ENCODE measurements at places on chromosomes 5 and 9. TPM values are rescaled to one million over a fixed set of nuclear protein-coding genes. Genes with fewer than 3 reads are reported as not detected.

- no peak overlapping the region for H3K4me3 ChIP-seq
- H3K27me3 ChIP-seq: no peaks in the 10 kb centered on the region
- H3K36me3 ChIP-seq: no peaks in the 10 kb centered on the region
- DNase-seq: no peak
- H3K27ac ChIP-seq: no peak overlapping the region
These were observed 2375.8 kb downstream of the MAT2B start for GRCh38 chr5:165881259-165881658.

The ITK gene
- 0.93 TPM for total RNA-seq

DNA sequence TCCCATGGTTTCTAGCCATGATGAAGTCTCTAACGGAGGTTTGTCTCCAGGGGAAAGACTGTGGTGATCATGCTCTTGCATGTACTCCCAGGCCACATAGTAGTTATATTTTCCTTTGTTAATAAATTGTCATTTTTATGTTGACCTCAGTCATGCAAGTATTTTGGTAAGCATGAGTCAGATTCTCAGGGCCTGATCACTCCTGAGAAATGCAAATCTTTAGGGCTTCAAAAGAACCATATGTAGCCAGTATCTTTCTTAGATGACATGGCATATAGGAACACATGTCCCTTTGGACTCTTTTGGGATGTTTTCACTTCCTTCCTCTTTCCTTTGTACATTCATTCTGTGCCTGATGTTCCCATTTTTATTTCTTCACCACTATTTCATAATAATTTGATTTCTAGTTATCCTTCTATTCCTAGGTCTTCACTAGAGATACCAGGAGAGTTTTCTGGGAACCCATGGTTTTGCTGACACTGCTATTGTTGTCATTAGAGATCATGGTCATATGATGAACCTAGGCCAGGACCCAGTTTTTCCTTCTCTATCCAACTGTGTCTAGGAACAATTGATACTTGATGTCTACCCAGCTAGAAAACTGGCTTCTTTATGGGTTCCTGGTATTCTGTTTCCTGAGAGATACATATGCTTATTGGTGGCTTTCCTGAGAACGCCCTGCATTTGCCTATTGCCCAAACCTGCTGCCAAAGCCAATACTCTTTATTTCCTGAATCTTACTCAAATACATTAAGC, 248.1 kb upstream of the NREP start:
- H3K4me3 ChIP-seq: no peak overlapping the region
- H3K36me3 ChIP-seq: no peaks in the 10 kb centered on the region
- H3K4me1 ChIP-seq: no peaks in the 10 kb centered on the region
- H3K27me3 ChIP-seq: no peaks in the 10 kb centered on the region
- H3K27ac ChIP-seq: no peak overlapping the region

The LCN9 gene
- not detected for total RNA-seq

GRCh38 chr5:178305801-178306200, 73.2 kb upstream of the PHYKPL start:
- no peak overlapping the region for H3K27ac ChIP-seq
- no peaks in the 10 kb centered on the region for H3K36me3 ChIP-seq
- no peaks in the 10 kb centered on the region for H3K4me1 ChIP-seq
- no peak overlapping the region for H3K4me3 ChIP-seq
- no peaks in the 10 kb centered on the region for H3K27me3 ChIP-seq

The ANGPTL2 gene
- total RNA-seq: 2.4 TPM

DNA sequence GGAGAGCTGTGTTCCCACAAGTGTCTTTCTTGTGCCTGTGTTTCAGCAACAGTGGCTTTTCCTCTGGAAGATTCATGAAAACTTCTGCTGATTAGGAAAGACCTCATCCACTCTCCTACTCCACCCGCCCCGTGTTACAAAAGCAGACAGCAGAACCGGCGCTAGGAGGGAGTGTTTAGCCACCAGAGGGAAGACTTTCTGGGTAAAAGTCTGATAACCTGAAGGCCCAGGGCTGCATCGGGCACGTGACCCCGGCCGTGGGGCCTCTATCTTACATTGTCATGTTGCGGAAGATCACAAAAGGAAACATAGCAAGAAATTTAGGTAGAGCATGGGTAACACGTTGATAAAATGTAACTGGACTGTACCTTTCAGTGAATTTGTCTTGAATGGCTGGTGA, 32.0 kb upstream of the DMRT2 start:
- H3K36me3 ChIP-seq: no peaks in the 10 kb centered on the region
- H3K4me3 ChIP-seq: no peak overlapping the region
- peak; percentile 71 for DNase-seq
- no peaks in the 10 kb centered on the region for H3K27me3 ChIP-seq
- H3K27ac ChIP-seq: no peak overlapping the region

- H3K36me3 ChIP-seq: no peaks in the 10 kb centered on the region
- H3K4me1 ChIP-seq: peaks cover 12% of the 10 kb centered on the region
- no peak overlapping the region for H3K27ac ChIP-seq
- no peak overlapping the region for H3K4me3 ChIP-seq
These were observed 22.8 kb upstream of the TNFAIP8 start for GRCh38 chr5:119332978-119333401.

DNA sequence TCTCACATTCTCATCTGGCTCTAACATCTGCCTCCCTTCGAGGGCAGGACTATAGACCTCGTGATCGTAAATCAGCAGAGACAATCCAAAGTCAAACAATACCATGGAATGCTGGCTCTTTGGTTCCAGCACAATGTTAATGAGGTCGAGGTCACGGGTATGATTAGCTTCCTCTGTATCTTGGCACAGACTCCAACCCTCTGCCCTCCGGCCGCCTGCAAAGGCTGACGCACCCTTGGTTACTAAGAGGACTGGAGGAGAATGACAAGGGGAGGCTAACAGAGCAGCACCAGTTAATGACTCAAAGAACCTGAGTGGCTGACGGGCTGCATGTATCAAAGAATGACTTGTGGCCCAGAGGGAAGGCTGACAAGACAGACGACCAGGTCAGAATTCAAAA, 10.1 kb downstream of the LHFPL2 start:
- peak; percentile 87 for DNase-seq
- no peak overlapping the region for H3K4me3 ChIP-seq
- peak overlapping the region; percentile 68 for H3K27ac ChIP-seq
- H3K36me3 ChIP-seq: no peaks in the 10 kb centered on the region
- H3K27me3 ChIP-seq: no peaks in the 10 kb centered on the region
- H3K4me1 ChIP-seq: peaks cover 71% of the 10 kb centered on the region

DNA sequence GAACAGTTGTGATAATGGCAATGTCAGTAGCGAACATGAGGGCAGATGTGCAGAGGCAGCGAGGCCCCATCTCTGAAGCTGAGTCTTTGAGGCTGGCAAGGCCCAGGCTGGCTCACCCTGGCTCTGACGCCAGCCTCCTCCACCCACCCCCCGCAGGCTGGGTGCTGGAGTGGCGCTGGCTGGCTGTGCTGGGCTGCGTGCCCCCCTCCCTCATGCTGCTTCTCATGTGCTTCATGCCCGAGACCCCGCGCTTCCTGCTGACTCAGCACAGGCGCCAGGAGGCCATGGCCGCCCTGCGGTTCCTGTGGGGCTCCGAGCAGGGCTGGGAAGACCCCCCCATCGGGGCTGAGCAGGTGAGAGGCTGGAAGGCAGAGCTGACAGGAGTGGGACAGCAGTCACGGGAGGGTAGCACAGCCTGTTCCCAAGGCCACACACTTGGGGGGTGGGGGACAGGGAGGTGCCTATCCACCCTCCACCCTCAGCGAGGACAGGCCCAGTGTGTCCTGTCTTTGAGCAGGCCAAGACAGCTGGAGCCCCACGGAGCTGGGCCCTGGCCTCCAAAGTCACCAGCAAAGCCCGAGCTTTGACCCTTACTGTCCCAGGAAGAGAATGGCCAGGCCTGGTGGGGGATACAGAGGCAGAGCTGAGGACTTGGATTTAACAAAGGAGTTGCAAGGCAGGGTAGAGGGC, 5.6 kb downstream of the SLC2A8 start:
- no peaks in the 10 kb centered on the region for H3K36me3 ChIP-seq
- no peak overlapping the region for H3K4me3 ChIP-seq
- DNase-seq: no peak
- H3K4me1 ChIP-seq: peaks cover 10% of the 10 kb centered on the region
- H3K27me3 ChIP-seq: no peaks in the 10 kb centered on the region

The WDR31 gene
- 6.8 TPM for total RNA-seq

The WWC1 gene
- 3.7 TPM for total RNA-seq

DNA sequence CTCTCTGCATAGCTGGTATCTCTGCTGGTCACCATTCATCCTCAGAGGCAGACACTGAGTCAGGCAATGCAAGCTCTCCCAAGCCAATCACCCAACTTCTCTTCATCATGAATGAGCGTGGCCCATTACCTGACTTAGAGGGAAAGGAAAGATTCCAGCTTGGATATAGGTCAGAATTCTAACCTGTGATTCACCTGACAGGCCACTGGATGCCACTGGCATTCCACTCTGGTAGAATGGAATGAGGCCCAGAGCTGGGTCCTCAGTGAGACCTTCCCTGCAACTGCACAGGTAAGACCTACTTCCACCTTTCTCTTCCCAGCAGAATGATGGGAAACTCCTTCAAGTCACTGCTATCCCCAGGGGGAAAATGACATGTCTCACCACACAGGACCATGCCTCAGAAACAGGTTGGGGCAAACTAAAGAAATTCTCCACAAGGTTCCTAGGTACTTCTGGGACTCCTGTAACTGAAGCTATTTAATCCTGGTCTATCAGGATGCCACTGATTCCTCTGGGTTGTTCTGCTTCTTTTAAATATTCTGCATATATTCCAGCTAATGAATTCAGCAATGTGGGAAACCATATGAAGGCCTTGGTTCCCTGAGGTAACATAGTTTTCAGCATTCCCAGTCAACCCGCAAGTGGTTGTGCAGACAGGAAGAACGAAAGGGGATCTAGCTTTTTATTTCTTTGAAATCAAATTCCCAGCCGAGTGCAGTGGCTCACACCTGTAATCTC, 62.0 kb downstream of the SUSD1 start:
- H3K4me1 ChIP-seq: no peaks in the 10 kb centered on the region
- no peaks in the 10 kb centered on the region for H3K27me3 ChIP-seq
- H3K27ac ChIP-seq: no peak overlapping the region
- H3K36me3 ChIP-seq: no peaks in the 10 kb centered on the region
- no peak for DNase-seq
- H3K4me3 ChIP-seq: no peak overlapping the region

DNA sequence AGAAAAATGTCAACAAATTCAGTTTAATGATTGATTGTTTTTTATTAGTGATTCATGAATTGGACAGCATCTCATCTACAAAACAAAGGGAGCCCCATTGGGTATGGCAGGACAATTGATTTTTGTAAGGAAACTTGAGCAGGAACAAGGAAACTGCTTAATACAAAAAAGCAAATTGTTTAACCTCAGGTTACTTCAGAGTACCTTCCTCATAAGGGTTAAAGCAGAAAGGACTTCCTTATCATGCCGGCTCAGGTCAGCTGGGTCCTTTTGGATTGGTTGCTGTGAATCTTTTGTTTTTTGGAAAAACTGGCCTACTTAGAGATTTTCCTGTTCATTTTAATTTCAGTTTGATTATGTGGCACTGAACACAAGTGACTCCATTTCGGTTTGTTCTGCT, 211.8 kb downstream of the ARRDC3 start:
- no peaks in the 10 kb centered on the region for H3K36me3 ChIP-seq
- H3K4me3 ChIP-seq: no peak overlapping the region
- no peaks in the 10 kb centered on the region for H3K4me1 ChIP-seq
- no peaks in the 10 kb centered on the region for H3K27me3 ChIP-seq

- no peaks in the 10 kb centered on the region for H3K27me3 ChIP-seq
- H3K4me3 ChIP-seq: peak overlapping the region; percentile 40
- no peak for DNase-seq
- no peak overlapping the region for H3K27ac ChIP-seq
- no peaks in the 10 kb centered on the region for H3K4me1 ChIP-seq
These were observed 85.2 kb downstream of the ANKRD33B start for GRCh38 chr5:10648806-10649665.

DNA sequence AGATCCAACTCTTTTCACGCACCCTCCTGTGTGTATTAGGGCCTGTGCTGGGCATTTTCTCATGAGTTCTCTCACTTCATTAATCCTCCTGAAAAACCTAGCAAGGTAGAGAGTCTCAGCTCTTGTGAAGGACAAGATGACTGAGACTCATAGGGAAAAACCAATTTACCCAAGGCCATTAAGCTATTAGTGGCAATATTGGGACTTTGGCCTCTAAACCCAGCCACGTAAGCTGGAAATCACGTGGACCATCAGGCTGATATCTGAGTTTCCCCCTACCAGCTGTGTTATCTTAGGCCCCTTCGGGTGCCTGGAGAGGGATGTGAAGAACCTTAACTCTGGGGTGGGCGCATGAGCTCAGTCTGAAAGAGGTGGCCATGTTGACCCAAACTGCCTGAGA, 80.7 kb downstream of the ANKH start:
- H3K4me1 ChIP-seq: no peaks in the 10 kb centered on the region
- DNase-seq: no peak
- H3K27ac ChIP-seq: no peak overlapping the region
- H3K4me3 ChIP-seq: no peak overlapping the region
- no peaks in the 10 kb centered on the region for H3K36me3 ChIP-seq
- H3K27me3 ChIP-seq: no peaks in the 10 kb centered on the region

The HNRNPAB gene
- total RNA-seq: 71.0 TPM

The AGXT2 gene
- not detected for total RNA-seq

GRCh38 chr9:72280913-72281500, 84.0 kb downstream of the ZFAND5 start:
- no peaks in the 10 kb centered on the region for H3K27me3 ChIP-seq
- peak; percentile 86 for DNase-seq
- peaks cover 2% of the 10 kb centered on the region for H3K4me1 ChIP-seq
- H3K36me3 ChIP-seq: no peaks in the 10 kb centered on the region

DNA sequence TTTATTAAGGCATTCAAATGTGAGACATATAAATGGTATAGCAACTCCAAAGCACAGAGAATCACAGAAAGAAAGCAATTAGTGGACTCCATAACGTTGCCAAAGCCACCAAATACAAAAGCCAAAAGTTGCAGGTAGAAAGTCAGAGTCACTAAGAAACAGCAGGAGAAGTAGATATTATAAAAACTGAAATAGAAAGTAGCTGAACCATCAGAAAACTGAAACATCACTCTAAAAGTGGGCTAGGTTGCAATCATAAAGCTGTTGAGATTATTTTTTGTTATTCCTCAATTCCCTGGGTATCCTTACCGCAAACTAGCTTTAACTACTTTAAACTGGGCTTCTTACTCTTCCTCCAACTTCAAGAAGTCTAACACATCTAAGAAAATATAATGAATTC, 108.1 kb upstream of the ARRDC3 start:
- no peak overlapping the region for H3K27ac ChIP-seq
- DNase-seq: no peak
- H3K27me3 ChIP-seq: no peaks in the 10 kb centered on the region
- no peaks in the 10 kb centered on the region for H3K36me3 ChIP-seq

- H3K36me3 ChIP-seq: no peaks in the 10 kb centered on the region
- H3K27me3 ChIP-seq: no peaks in the 10 kb centered on the region
- no peak overlapping the region for H3K4me3 ChIP-seq
- H3K4me1 ChIP-seq: no peaks in the 10 kb centered on the region
- no peak for DNase-seq
- H3K27ac ChIP-seq: no peak overlapping the region
These were observed 230.3 kb upstream of the MVB12B start for GRCh38 chr9:126096340-126096739.

DNA sequence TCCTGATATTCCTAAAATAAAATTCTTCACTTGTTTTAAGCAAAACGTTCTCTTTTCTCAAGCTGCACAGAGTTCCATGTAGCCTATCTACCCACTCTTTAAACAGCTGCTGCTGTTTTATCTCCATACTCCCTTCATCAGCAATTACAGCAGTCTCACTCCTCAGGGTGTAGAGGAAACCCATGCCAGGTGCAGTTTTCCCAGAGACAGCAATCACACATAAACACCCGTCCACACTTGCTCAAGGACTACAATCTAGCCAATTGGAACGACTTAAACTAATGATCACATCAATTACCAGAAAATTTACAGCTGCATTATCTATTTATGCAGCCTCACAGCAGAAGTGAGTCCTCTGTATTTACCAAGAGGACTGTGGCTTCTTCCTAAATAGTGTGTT, 141.7 kb downstream of the HTR1A start:
- no peak overlapping the region for H3K27ac ChIP-seq
- no peak for DNase-seq
- no peaks in the 10 kb centered on the region for H3K27me3 ChIP-seq
- H3K36me3 ChIP-seq: no peaks in the 10 kb centered on the region

Data from testis (tissue), 5 donors.